KG1 (cell line): ENCODE measurements at places on chromosomes 3 and 15.
A peak's percentile ranks its signal among the peaks of the same experiment; 100 is the strongest.

DNA sequence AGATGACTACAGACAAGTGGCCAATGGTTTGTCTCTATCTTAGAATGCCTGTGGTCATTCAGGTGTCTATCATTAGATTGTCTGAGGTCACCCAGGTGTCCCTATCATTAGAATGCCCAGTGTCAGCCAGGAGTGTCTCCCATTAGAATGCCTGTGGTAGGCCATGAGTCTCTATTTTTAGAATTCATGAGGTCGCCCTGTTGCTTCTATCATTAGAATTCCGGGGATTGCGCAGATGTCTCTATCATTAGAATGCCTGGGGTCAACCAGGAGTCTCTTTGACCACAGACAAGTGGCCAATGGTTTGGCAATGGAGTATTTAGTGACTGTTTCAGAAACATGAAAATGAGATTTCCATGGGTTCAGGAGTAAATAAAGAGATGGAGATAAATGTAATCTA is 7.6 kb downstream of the RTP2 start:
- DNase-seq = no peak

DNA sequence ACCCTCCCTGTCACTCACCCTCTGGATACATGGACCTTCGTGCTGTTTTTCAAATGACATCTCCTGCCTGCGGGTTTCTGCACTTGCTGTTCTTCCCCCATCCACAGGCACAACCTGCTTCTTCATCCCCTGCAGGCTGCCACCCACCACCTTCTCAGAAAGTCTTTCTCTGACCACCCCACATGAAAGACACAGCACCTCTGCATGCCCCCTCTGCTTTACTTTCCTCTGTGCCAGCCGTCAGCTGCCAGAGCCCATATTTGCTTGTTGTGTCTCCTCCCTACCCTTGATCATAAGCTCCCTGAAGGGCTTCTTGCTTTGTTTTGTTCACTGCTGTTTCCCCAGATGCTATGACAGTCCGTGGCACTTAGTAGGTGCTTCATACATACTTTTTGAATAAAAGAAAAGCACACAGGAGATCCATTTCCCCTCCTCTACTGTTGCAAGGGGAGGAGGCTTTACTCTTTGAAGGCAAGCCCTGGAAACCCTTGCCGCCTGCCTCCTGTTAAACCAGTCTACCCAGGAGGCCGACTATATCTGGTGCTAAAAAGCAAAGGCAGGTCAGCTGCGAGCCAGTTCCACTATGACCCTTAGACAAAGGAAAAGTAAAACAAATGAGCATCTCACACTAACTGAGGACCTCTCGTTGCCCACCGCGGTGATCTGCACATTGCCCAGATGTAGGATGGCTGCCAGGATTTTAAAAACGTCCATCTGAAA is 31.9 kb downstream of the MYO5C start:
- no peak for DNase-seq

DNA sequence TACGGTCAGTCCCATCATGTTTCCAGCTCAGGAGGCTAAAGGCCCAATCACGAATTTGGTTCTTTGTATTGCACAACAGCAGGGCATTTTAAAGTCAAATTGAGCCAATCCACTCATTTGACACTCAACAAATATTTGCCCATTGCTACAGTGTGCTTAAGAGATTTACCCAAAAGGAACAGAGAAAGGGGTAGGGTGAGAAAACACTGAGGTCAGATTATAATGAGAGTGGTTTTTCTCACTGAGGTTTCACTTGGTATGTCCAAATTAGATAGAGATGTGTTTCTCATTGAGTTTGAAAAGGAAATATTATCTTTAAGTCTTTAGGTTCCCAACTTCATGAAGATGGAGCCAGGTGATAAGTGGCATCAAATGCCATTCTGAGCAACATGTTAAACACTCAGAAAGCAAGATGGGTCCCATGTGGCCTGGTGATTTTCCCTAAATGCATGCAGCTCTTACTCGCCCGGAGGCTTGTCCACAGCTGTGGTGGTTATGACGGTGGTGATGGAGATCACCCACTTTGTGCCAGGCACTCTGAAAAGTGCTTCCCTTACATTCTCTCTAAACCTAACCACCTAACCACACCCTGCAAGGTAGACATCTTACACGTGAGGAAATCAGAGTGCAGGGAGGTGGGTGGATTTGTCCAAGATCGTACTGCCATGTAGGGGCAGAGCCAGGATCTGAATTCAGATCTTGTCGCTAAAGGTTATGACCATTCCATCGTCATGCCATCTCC is 31.2 kb upstream of the USP3 start:
- DNase-seq = no peak

DNA sequence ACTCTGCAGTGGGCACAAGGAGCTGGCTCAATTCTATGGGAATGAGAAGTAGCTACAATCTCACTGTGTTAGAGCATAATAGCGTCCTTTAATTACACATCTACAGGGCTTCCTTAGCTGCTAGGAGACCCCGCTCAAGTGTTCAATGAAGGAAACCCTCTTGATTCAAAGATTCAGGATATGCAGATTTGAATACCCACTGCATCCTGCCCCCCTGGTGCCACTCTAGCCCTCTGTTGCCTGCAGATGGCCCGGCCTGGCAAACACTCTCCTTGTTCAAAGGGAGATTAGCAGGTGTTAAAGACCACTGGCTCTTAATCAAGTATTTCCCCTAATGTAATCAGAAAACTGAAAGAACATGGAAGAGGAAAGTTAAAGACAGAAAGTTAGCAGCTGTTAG is 356.6 kb downstream of the VGLL3 start:
- no peak for DNase-seq

- no peak for DNase-seq
These were observed 40.6 kb downstream of the MYO5C start for GRCh38 chr15:52255008-52255407.

- no peak for DNase-seq
These were observed 341.3 kb upstream of the RARB start for GRCh38 chr3:25086721-25087120.

DNA sequence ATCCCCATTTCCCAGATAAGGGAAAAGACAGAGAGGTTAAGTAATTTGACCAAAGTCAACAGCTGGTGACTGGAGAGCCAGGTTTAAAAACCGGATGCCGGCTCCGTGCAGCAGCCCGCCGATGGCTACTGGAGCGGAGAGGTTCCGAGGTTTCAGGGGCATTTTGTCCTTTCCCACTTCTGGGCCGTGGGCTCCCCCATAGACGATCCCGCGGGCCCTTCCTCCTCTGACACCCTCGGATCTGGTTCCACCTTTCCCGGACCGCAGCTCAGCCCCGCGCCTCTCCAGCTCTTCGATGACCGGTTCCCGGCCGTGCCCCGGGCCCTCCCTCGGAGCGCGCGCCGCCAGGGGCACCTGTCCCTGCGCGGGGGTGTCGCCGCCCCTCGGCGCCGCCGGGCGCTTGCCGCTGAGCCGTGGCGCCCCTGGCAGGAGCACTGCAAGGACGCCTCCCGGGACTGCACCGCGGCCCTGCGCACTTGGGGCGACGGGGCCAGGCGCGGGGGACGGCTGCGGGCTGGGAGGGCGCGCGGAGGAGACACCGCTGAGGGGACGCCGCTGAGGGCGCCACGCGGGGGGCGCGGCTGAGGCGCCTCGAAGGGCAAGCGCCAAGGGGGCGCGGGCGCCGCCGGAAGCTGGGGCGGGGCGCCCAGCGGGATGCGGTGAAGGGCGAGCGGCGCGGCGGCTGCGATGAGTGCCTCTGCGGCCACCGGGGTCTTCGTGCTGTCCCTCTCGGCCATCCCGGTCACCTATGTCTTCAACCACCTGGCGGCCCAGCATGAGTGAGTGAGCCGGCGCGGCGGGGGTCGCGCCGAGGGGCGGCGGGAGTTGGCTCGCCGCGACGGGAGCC is at the start of gene TM6SF1:
Gene TM6SF1, plus strand, starts transcription at position 652 of the 847 bp plus-strand sequence. Its CDS starts 36 bp downstream, at position 688.
- no peak for DNase-seq

- DNase-seq = no peak
These were observed 1039.8 kb upstream of the SEMA6D start for GRCh38 chr15:46677491-46677890.

GRCh38 chr3:4785551-4785950 is 193.7 kb upstream of the BHLHE40 start:
- DNase-seq = no peak

DNA sequence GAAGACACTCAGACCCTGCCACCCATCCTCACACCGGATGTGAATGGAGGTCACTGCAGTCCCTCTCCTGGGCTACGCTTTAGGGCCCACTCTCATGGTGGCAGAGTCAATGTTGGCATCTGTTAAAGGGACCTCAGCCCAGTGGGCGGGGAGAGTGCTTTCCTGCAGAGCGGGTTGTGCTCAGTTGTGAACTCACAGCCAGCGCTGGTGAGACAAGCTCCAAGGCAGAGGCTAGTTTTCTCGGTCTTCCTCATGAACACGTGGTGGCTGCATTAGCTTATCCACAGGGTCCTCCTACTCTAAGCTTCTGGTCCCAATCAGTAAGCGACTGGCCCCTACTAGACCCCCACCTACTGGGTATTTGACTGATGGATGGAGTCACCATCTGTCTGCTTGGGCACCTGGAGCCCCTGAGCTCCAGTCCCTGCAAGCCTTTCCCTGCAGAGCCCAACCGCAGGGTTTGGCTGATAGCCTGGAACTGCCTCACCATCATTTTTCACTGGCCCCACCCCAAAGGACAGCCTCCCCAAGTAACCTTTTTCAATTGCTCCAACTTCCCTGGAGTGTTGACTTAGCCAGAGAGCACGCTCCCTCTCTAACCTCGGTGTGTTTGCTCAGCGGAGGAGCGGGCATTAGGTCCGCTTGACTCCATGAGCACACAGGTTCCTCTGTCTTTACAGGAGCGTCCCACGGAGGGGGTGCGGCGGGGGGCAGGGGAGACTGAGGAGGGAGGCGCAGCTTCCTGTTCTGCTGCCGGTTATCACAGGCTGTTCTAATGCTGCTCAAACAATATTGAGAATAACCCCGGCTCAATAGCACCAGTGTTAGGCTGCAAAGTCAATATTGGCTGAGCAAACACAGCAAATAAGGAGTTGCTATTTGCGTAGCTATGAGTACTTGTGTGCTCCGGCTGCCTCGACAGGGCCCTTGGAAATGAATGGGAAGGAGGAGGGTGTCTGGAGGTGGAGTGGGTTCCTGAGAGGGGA is 141.7 kb downstream of the RPLP1 start:
- DNase-seq = no peak

DNA sequence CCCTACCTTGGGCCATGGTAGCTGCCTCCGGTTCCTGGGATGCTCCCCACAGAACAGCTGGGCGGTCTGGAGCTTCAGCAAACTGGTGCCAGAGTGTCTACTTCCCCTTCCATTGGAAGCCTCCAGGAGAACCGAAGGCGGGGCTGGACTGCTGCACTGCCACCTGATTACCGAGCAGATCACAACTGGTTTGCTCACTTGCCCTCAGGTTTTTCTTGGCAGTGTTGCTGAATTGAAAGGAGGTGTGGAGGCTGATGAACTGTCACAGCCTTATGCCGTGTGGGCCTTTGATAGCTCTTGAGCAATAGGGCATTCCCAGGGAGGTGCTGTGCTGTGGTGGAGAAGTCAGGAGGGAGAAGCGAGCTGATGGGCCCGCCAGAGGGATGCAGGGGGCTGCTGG is at the start of gene TGM5:
Gene TGM5, minus strand, starts transcription at position 95 of the 400 bp plus-strand sequence. Its CDS starts 79 bp downstream, at position 16.
- DNase-seq = no peak

DNA sequence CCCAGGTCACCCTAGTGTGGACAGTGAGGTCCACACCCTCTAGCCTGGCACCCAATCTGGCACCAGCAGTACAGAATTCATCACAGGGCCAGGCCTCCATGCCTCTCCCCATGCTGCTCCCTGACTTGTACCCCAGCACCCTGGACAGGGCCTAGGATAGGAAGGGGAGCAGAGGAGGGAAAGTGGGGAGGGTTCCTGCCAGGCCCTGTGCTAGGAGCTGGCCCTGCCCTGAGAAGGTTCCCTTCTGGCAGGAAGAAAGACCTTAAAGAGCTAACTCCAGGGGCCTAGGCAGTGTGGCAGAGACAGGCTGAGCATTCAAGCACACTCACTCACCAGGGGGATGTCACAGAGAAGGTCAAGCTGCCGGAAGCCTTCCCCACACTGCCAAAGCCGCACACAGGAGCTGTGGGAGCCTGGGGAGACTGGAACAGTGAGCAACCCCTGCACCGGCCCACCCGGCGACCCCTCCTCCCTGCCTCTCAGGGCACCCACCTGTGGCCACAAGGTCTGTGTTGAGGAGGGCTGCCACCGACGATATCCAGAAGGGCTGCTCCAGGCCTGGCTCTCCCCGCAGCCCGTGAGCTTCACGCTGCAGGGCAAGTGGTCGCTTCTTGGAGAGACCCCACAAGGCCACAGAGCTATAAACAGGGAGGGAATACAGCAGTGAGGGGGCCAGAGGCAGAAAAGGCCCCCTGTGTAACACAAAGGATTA is 7.4 kb downstream of the RRP9 start:
- DNase-seq = no peak

- DNase-seq = no peak
These were observed 6.7 kb upstream of the PSTPIP1 start for GRCh38 chr15:76987896-76988860.

DNA sequence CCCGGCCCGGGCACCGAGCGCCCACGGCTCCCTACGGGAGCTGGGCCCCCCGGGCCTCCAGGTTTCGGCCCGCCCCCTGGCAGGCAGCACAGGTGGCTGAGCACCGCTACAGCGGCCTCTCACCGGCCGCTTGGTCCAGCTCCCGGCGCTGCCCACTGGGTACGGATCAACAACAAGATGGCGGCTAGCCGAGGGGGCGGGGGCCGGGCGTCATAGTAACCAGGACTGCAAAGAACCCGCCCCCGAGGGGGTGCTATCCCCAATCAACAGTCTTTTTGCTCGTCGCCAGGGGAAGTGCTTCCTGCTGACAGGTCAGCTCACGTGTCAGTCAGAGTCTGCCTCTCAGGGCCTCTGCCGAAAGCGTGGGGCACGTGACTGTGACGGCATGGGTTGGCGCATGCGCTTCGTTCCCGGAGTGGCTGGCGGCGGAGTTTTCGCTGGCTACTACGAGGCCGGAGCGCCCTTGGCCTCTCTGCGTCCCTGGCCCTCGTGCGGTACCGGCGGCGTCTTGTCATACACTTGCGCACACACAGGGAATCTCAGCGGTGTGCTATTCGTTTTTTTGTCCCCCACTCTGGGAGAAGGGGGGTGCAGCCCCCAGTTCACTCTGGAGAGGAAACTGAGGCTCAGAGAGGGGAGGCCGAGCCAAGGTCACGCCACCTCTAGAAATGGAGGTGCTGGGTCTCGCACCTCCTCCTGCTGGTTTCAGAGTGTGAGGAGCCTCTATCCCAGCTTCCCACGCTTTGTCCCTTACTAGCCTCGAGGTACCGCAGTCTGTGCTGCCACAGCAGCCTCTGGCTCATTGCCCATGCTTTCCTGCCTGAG is at the start of gene IP6K1:
Gene IP6K1, minus strand, starts transcription at position 186 of the 825 bp plus-strand sequence. CDS start 38,502 bp downstream, outside the sequence.
- DNase-seq = peak; percentile 99
